ENCODE measurements at places on chromosomes 7 and 10. TPM values are rescaled to one million over a fixed set of nuclear protein-coding genes. Genes with fewer than 3 reads are reported as not detected.

The SEMA4G gene
- 7.7 TPM for total RNA-seq

The ACBD7 gene
- 6.4 TPM for total RNA-seq

The TSC22D4 gene
- 35.2 TPM for total RNA-seq

The PNLIPRP1 gene
- not detected for total RNA-seq

The ZNF804B gene
- not detected for total RNA-seq

The CYP2E1 gene
- total RNA-seq, result 19.2 TPM

The PHYHIPL gene
- 0.29 TPM for total RNA-seq

- no peak overlapping the region for H3K27ac ChIP-seq
- no peaks in the 10 kb centered on the region for H3K27me3 ChIP-seq
- DNase-seq, result no peak
- H3K4me1 ChIP-seq, result no peaks in the 10 kb centered on the region
- H3K4me3 ChIP-seq, result no peak overlapping the region
- H3K36me3 ChIP-seq, result peaks cover 30% of the 10 kb centered on the region
Observed at GRCh38 chr7:66453340-66453739, 175.3 kb upstream of the KCTD7 start.

GRCh38 chr10:85008488-85009184 is 680.2 kb downstream of the CCSER2 start:
- H3K4me1 ChIP-seq, result no peaks in the 10 kb centered on the region
- H3K36me3 ChIP-seq, result no peaks in the 10 kb centered on the region
- DNase-seq, result peak; percentile 13
- H3K27me3 ChIP-seq, result no peaks in the 10 kb centered on the region
- H3K27ac ChIP-seq, result no peak overlapping the region
- H3K4me3 ChIP-seq, result no peak overlapping the region

- H3K4me1 ChIP-seq, result peaks cover 21% of the 10 kb centered on the region
- peaks cover 36% of the 10 kb centered on the region for H3K27me3 ChIP-seq
- DNase-seq, result no peak
- H3K36me3 ChIP-seq, result peaks cover 38% of the 10 kb centered on the region
- H3K27ac ChIP-seq, result no peak overlapping the region
Observed at GRCh38 chr7:151379193-151379520, 30.7 kb downstream of the WDR86 start.

GRCh38 chr10:59177836-59178235 is 1.4 kb downstream of the PHYHIPL start:
- peaks cover 20% of the 10 kb centered on the region for H3K4me1 ChIP-seq
- no peak for DNase-seq
- H3K27ac ChIP-seq, result no peak overlapping the region
- H3K4me3 ChIP-seq, result no peak overlapping the region

GRCh38 chr10:110502072-110502845 is 4.6 kb downstream of the DUSP5 start:
- H3K4me3 ChIP-seq, result peak overlapping the region; percentile 7
- H3K27me3 ChIP-seq, result peaks cover 14% of the 10 kb centered on the region
- H3K4me1 ChIP-seq, result peaks cover 74% of the 10 kb centered on the region
- DNase-seq, result no peak

GRCh38 chr10:62237506-62237905 is 31.1 kb downstream of the RTKN2 start:
- no peaks in the 10 kb centered on the region for H3K4me1 ChIP-seq
- no peaks in the 10 kb centered on the region for H3K36me3 ChIP-seq
- H3K4me3 ChIP-seq, result no peak overlapping the region
- no peak overlapping the region for H3K27ac ChIP-seq
- no peaks in the 10 kb centered on the region for H3K27me3 ChIP-seq

- H3K36me3 ChIP-seq, result no peaks in the 10 kb centered on the region
- no peak overlapping the region for H3K4me3 ChIP-seq
- no peak overlapping the region for H3K27ac ChIP-seq
Observed at GRCh38 chr7:40507166-40507565, 372.4 kb downstream of the SUGCT start.
